ENCODE measurements at places on chromosomes 3 and 15.
A peak's percentile ranks its signal among the peaks of the same experiment; 100 is the strongest.

DNA sequence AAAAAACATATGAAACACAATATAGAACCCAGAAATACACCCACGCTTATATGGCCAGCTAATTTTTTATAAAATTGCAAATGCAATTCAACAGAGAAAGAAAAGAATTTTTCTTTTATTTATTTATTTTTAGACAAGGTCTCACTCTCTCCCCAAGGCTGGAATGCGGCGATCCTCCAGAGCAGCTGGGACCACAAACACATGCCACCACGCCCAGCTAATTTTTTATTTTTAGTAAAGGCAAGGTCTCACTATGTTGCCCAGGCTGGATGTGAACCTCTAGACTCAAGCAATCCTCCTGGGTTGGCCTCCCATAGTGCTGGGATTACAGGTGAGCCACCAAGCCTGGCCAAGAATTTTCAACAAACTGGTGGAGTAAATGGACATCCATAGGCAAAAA, 117.9 kb downstream of the SCAPER start:
- no peak for DNase-seq

- DNase-seq, result no peak
Measured at GRCh38 chr3:86923071-86923491, 67.9 kb downstream of the VGLL3 start.

DNA sequence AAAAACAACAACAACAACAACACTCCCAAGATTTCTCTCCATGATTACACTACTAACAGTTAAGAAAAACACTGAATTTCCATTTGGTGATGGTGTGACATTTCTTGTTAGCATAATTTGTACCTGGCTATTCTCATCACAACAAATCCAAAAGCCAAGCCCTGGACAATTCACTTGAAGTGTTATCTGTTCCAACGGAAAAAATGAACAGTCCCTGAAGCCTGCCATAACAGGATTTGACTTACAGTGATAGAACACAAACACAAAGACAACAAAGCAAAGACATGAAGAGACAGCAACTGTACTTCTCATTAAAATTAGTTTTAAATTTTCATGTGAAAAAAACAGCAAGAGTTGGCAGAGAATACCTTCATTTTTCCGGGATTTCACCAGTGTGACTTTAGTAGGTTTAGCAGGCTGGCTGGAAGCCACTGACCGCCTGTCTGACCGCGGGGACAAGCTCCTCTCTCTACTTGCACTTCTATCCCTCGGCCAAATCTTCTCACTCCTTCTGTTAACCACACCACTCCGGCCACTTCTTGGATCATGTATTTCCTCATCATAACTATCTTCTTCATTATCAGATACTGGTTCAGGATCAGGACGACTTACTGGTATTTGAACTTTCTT, 56.3 kb downstream of the TJP1 start:
- no peak for DNase-seq

DNA sequence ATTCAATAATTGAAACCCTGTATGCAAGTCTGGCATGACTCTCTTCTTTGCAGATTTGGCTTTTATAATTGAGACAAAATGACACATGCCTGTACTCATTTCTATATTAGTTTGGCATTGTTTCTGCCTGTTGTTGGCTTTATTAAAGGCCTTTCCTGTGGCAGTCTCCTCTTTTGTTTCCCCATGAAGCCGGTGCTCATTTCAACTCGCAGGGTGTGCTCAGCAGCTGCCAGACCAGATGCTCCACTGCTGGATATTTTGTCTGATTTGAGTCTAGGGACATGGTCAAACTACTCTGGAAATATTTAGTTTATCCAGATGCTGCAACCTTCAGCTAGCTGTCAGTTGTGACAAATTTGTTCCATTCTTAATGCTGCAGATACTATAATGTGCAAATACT, 445.3 kb downstream of the NAALADL2 start:
- DNase-seq, result no peak

GRCh38 chr3:179819379-179819778, 166.5 kb downstream of the USP13 start:
- no peak for DNase-seq

GRCh38 chr3:111662907-111663306, 67.8 kb upstream of the ZBED2 start:
- DNase-seq, result no peak

GRCh38 chr3:12394569-12395271, 89.6 kb upstream of the TSEN2 start:
- DNase-seq, result no peak

DNA sequence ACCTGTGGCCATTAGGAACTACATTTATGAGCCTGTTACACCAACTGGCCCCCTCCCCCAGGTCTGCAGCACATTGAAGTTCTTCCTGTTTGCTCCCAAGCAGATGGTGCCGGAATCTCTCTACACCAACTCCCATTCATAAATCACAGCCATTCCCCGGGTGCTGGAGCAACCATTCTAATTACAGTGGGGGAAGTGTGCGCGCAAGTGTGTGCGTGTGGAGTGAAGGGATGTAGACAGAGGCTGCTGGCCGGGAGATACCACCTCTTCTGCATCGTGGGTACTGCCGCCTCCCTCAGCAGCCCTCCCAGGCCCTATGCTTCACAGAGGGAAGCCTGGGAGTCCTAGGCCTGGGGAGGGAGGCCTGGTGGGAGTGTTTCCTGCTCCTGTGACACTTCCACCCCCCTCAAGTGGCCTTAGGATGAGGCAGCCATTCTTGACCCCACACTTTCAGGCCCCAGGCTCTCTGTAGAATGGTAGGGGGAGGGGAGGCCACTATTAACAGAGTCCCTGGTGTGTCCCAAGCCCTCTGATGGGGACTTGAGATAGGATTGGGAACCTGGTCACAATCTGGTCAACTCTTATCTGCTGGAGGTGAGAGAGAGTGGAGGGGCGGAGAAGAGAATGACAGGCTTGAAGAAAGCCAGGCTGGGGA, 69.1 kb downstream of the MAGEF1 start:
- DNase-seq, result peak; percentile 55

DNA sequence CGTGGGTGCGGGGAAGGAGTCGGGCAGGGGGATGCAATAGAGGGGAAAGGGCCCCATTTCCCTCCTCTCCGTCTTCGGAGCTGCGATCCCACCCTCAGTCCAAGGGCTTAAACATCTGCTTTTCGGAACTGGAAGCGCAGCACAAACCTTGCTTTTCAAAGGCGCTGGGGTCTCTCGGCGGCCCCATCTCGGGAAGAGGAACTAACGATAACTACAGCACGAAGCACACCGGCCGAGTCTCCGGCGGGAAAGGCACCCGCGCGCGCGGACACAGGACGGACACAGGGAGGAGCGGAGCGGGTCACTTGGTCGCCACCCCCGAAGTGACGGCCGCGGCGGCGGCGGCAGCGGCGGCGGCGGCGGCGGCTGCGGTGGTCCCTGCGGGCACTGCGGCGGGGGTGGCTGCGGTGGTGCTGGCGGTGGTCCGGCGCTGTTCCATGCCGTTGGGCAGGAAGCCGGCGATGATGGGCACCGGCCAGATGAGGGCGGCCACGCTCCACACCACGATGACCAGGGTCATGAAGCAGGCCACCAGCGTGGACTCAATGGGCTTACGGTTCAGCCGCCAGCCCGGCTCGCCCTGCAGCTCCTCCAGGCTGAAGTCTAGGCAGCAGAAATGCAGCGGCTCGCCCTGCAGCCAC, 1.1 kb downstream of the TMEM158 start:
- peak; percentile 16 for DNase-seq

GRCh38 chr3:167305340-167305890, 74.7 kb downstream of the ZBBX start:
- DNase-seq, result no peak

DNA sequence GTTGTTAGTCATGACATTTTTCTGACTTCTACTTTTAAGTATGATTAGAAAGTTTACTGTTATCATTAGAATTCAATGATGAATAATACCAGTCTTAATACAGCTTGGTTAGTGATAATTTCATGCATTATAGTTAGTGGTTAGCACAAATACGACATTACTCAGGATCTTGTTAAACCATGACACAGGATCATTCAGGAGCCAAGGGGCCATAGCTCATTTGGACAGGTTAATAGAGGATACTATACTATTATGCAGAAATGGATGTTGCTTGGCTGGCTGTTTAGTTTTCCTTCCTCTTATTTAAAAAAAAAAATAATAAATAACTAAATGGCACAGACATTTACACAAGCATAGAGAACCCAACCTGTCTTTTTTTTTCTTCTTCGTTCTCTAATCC, 55.5 kb downstream of the NSUN3 start:
- DNase-seq, result no peak

GRCh38 chr15:33064878-33065277, 129.6 kb downstream of the FMN1 start:
- DNase-seq, result no peak

GRCh38 chr3:192577271-192577670, 150.1 kb downstream of the FGF12 start:
- no peak for DNase-seq

- peak; percentile 15 for DNase-seq
Measured at GRCh38 chr3:169661361-169662131, 2.0 kb downstream of the MECOM start.

- no peak for DNase-seq
Measured at GRCh38 chr15:101310508-101310907, 15.5 kb upstream of the SNRPA1 start.

- no peak for DNase-seq
Measured at GRCh38 chr3:135014566-135014965, 219.5 kb downstream of the EPHB1 start.

- DNase-seq, result no peak
Measured at GRCh38 chr3:13484851-13485590, 4.9 kb downstream of the HDAC11 start.

DNA sequence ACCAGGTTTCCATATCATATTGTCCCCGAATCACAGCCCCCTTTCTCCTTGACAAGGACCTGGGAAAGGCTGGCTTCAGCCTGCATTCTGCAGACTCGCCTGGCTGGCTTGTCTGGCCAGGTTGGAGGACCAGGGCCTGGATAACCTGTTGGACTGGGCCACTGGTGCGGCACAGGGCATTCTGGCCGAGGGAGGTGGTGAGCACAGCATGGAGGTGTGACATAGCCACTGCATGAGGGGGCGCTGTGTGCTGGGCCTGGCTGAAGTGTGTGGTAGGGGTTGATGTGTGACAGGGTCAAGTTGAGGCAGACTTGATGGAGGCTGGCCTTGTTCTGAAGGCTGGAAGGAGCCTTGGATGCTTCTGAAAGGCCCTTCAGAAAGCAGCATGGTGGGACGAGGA, 2.9 kb downstream of the ESYT3 start:
- DNase-seq, result no peak

Measured in NCI-H2227 treated with DMSO at 0.1 percent for 48 hours (cell line).